RWPE1 (cell line): ENCODE measurements at places on chromosomes 2 and 18.

GRCh38 chr2:197197895-197198311 is 112.7 kb downstream of the ANKRD44 start:
- DNase-seq, result no peak

- DNase-seq, result no peak
These were observed 9.7 kb downstream of the E2F6 start for GRCh38 chr2:11456251-11456650.

DNA sequence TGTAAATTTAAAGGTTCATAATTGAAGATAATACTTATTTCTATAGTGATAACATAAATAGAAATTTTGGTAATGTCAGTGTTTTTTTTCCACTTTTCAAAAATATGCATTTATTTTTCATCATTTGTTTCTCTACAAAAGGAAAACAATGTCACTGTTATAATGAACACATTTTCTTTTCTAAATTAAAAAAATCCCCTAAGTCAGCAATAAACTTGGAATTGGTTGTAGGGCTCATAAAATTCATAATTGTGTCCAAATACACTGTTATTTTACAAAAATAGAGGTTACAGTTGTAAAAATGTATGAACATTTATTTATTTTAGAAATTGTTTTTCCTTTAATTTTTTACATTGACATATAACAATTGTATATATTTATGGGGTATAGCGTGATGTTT is 26.4 kb upstream of the SERPINB12 start:
- DNase-seq, result no peak

GRCh38 chr2:240368781-240369331 is 66.6 kb upstream of the GPC1 start:
- DNase-seq, result peak; percentile 26

DNA sequence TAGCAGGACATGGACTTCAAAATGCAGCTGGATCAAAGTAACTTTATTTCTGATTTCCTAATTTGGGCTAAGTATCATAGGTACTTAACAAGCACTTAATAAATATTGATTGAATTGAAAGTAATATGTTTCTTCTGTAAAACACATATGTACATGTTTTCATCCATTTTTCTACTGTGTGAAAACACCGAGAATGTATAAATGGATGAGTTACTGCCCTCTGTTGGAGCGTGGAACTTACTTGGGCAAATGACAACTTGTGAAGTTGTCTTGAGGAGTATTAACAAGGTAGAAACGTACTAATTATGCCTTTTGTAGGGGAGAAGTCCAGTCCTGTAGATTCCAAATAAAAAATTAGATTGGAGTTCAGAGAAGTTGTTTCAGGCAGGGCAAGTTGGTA is 87.2 kb downstream of the PHLPP1 start:
- no peak for DNase-seq
